ENCODE measurements at places on chromosomes 5 and 9.

DNA sequence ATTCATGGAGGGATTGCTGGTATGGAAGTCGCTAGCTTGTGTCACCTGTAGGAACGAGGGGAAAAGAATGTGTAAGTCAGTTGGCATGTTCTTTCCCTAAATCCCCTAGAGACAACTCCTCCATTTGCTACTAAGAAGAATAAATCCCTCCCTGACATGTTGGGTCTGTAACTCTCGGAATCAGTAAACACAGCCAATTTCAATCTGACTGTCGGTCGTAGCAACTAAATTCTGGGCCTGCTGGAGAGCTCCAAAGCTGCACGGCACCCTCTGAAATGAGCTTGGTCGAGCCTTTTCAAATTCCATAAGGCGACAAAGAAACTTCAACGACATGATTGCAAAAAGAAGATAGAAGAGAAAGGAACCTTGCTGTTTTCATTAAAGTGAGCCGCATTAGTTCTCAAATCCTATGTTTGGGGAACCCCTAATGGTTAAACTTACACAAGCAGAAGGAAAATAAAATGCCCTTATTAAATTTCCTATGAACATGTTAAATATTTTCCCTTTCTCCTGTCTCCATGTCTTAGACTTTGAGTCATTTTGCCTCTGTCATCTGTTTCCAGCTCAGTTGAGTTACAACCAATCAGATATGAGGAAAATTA, 735.8 kb upstream of the WWC1 start:
- no peak for DNase-seq

DNA sequence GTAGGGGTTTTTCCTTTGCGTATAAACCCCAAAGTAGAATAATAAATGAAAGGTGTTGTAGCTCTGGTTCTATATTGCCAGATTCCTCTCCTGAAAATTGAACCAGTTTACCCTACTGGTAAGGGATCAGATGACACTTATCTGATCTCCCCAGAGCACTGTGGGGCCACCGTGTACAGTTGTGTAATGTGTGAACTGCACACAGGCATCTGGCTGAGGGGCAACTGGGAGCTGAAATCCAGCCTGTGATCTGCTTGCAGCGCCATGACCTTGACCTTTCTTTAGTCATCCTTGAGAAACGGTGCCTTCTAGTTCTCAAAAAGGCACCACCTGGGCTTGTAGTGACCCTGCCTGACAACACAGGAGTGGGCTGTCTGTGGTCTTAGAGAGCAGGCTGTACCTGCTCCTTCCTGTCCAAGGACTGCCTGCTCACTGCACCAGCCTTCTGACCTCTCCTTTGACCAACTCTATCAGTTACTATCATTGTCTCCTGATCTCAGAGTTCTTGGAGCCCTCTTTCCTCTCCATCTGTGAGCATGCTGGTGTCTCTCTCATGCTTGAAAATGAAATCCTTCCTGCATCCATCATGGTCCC, 40.2 kb downstream of the PDE6A start:
- DNase-seq = no peak

- DNase-seq = no peak
Measured at GRCh38 chr5:41747708-41748107, 122.5 kb downstream of the OXCT1 start.

GRCh38 chr5:157761690-157762621, 18.4 kb downstream of the LSM11 start:
- no peak for DNase-seq

DNA sequence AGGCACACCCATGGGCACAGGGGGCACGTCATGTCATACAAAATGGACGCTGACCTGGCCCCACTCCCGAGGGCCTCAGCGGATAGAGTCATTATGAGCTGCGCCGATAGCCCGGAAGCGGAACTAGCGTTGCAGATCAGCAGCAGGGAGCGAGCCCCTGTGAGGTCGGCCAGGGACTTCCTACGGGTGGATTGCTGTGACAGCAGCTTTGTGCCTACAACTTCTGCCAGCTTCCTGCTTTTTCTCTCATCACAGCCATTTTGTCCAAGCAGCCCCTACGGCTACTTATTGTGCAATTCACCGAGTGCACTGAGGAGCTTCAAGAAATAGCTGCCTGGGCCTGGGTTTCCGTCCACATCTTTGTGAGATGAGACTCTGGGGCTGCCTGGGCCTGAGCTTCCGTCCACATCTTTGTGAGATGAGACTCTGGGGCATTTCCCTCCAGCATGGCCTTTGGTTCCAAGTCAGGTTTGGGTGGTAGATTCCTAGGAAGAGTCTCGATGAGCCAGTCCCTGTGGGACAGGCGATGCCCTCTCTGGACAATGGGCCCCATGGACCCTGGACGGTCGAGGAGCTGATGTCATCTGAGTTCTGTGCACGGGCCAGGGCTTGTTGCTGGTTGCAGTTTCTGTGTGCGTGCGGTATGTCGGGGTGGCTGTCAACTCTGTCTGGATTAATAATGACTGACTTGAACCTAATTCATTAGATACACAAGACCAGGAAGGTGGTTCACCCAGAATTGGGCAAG, 67.0 kb upstream of the GNE start:
- no peak for DNase-seq

DNA sequence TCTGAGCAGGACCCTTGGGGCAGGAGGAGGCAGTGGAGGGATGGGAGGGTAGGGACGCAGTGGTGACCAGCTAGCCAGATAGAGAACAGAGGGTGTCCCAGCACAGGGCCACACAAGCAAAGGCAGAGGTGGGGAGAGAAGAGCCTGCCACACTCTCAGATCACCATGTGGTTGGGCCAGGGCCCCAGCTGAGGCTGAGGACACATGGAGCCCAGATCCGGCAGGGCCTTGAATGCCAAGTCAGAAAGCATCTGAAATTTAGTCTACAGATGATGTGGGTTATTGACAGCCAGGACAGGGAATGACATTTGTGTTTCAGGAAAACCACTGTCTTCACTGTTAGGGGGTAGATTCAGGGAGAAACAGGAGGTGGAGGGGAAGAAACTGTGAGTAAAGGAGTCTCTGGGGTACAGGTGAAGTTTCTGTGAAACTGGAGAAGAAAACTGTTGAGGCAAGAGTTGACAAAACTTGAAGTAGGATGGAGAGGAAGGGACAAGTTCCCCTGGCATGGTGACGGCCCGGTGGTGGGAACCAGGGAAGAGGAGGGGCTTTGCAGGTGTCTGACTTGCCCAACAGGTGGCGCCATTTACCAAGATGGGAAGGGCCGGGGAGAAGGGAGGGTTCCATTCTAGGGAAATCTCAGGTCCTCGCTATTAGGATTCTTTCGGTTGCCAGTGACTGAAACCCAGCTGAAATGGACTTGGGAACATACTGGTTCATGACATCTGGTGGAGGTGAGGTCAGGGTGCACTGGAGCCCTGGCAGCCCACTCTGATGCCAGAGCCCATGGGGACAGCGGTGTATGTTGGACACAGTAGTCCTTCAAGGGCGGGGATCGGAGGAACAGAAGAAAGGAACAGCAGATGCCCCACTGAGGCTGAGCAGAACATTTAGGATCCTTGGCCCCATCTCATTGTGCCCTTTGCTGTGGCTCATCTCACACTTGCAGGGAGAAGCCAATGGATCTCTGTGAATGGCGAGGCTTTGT, 100.1 kb downstream of the KCNIP1 start:
- DNase-seq = no peak

- no peak for DNase-seq
Measured at GRCh38 chr5:62327138-62328053, 21.4 kb downstream of the KIF2A start.

Data from AG09319 (cell line).